ENCODE measurements at places on chromosomes 12 and 14.
A peak's percentile ranks its signal among the peaks of the same experiment; 100 is the strongest.

GRCh38 chr12:25364529-25365339, 114.0 kb upstream of the KRAS start:
- no peak for DNase-seq

- no peak for DNase-seq
Observed at GRCh38 chr14:71304690-71305089, 397.4 kb downstream of the PCNX1 start.

DNA sequence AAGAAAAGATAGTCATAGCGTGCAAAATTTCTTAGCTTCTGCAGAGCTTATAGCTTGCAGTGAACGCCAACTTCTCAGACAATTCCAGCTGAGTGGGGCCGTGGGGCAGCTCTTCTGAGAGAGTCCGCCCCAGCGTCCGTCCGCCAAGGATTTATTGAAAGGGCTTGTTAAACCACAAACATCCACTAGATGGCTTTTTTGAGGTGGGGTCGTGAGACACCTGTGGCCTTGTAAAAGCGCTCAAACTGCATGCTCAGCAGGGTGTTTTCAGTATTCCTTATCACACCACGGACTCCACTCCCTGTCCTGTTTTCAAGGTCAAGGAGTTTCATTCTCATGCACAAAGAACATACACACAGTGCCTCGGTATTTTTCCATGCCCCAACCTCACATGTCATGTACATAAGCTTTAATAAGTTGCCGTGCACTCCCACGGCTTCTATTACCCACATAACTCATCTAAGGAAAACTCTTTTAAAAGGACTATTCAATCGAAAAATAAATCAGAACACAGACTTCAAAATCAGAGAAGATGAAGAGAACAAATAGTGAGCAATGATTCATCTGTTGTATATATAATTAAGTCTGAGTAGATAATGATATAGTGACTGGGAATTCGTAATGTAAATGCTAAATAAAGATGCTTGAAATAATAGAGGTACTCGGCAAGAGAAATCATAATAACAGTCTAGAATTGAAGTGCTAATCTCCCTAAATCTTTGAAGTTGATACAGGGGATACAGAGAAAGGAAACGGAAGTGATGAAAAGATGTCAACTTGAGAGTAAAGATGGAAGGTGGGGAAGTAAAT, 46.7 kb downstream of the WBP11 start:
- no peak for DNase-seq

DNA sequence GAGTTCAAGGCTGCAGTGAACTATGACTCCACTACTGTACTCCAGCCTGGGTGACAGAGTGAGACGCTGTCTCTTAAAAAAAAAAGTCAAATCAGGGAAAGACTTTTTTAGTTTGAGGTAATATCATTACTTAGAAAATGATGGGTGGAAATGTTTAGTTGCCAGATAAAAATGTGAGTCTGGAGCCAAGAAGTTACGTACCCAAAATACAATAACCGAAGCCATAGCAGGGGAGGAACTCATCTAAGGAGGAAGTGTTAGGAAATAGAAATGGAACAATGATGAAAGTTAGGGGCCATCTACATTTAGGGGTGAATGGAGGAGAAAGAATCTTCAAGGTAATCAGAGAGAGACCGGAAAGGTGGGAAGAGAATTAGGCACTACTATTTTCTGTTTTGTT, 98.8 kb downstream of the DACT1 start:
- no peak for DNase-seq

GRCh38 chr12:123384318-123384993, 524 bp downstream of the KMT5A start:
- DNase-seq = no peak

- peak; percentile 3 for DNase-seq
Observed at GRCh38 chr12:112419297-112420133, 768 bp downstream of the PTPN11 start.

DNA sequence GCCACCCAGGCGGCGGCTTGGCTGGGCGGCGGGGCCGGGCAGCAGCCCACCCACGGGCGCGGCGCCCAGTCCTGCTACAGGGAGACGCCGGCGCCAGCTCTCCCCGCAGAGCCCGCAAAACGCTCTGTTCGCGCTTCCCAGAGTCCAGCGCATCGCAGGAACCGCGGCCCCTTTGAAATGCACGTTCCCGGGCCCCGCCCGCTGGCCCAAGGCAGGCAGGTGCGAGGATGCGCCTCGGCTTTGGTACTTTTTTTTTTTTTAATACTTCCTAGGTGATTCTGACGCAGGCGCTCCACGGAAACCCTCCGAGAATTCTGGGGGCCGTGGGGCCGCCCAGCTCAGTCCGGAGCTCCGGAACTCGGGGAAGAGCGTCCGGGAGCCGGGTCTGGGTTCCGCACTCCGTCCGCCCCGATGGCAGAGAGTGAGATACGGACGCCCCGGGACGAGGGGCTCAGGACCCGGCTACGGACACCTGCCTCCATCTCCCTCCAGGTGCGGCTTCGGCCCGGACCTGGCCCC, 483 bp downstream of the POC1B start:
- DNase-seq = no peak

- DNase-seq = no peak
Observed at GRCh38 chr12:126708492-126708896, 1558.5 kb upstream of the TMEM132C start.

GRCh38 chr14:100561005-100561404, 26.2 kb downstream of the BEGAIN start:
- no peak for DNase-seq

DNA sequence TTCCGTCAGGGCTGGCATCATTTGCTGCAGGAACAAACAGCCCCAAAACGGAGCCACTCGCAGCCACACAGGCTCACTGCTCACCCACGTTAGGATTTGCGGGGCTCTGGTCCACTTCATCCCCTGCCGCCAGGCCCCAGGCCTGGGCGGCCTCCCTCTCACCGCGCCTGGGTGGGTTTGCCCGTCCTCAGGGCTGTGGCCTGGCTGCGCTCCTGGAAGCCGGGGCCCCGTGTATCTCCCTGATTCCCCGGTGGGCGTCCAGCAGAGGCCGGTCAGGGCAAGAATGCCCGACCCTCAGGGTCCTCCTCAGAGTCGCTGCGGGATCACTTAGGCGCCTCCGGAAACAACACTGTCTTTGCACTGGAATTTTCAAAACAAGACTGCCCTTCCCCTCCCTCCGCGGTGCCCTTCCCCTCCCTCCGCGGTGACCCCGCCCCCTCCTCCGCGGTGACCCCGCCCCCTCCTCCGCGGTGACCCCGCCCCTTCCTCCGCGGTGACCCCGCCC, 15.7 kb upstream of the FBRSL1 start:
- no peak for DNase-seq

GRCh38 chr14:93962701-93963601, 13.4 kb downstream of the ASB2 start:
- no peak for DNase-seq

- no peak for DNase-seq
Observed at GRCh38 chr14:78683981-78684380, 513.8 kb downstream of the NRXN3 start.

DNA sequence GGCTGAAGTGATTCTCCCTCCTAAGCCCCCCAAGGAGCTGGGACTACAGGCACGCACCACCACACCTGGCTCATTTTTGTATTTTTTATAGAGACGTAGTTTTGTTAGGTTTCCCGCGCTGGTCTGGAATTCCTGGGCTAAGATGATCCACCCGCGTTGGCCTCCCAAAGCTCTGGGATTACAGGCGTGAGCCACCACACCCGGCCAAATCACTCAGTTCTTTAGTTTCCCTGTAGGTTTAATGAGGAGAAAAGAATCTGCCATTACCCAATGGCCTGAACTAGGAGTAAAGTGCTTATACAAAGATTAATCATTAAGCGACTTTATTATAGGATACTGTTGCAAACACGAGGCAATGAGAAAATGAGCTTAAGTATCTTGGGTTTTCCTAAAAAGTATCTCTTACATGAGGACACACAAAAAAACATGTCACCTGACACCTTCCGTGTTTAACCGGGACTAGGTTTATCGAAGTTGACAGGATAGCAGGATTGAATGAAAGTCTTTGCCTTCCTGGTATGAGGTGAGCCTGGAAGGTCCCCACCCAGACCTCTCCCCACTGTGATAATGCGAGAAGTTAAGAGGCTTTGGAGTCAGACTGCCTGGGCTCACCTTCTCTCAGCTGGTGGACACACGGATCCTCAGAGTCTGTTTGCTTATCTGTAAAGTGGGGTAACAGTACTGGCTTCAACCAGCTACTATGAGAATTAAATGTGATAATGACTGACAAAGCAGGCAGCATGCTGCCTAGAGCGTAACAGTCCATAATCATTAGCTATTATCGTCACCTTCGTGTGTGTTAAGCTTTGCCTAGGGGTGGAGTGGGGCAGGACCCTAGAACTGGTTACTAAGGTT, 133.5 kb upstream of the KRAS start:
- DNase-seq = no peak

DNA sequence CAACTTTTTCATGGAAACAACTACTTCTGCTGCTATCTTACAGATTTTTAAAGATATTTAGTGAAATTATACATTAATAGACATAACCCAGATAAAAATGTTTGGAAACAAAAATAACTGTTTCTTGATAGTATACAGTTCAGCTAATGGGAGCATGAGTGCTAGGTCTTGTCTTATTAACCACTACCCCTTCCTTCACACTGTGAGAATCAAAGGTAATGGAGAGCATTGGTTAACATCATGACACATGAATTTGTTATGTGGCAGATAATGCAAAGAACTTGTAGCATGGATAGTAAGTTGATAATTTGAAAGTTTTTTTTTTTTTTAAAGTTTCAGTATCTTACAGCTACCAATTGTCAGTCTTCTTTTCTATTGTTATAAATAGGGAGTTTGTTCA, 44.2 kb downstream of the CCDC91 start:
- DNase-seq = no peak

GRCh38 chr12:110690127-110690430, 1.2 kb upstream of the HVCN1 start:
- DNase-seq = no peak

- DNase-seq = no peak
Observed at GRCh38 chr12:14239350-14239934, 126.0 kb upstream of the ATF7IP start.

GRCh38 chr12:58481811-58482210, 438.5 kb downstream of the LRIG3 start:
- no peak for DNase-seq

- no peak for DNase-seq
Observed at GRCh38 chr12:62739266-62740015, 195.5 kb downstream of the PPM1H start.

GRCh38 chr12:57888409-57889157, 42.1 kb upstream of the CTDSP2 start:
- no peak for DNase-seq

DNA sequence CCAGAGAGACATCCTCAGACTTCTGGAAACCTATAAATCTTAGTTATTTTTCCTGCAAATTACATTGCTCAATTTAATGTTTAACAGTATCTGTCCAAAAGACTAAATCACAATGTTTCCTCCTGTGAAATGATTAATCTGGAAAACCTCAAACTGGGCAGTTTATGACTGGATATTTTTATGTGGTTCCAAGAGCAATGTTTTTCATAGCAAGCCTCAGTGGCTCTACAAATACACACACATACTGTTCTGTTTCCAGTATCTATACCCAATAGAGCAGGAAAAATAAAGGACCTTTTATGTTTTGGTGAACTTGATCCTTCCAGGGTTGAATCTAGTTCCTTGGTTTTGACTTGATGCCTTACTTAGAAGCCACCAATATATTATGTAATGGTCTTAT, 9.2 kb downstream of the NID2 start:
- DNase-seq = no peak

- DNase-seq = no peak
Observed at GRCh38 chr14:39055786-39056474, 47.1 kb downstream of the SEC23A start.

- DNase-seq = no peak
Observed at GRCh38 chr12:50291377-50291776, 8.1 kb upstream of the LIMA1 start.

DNA sequence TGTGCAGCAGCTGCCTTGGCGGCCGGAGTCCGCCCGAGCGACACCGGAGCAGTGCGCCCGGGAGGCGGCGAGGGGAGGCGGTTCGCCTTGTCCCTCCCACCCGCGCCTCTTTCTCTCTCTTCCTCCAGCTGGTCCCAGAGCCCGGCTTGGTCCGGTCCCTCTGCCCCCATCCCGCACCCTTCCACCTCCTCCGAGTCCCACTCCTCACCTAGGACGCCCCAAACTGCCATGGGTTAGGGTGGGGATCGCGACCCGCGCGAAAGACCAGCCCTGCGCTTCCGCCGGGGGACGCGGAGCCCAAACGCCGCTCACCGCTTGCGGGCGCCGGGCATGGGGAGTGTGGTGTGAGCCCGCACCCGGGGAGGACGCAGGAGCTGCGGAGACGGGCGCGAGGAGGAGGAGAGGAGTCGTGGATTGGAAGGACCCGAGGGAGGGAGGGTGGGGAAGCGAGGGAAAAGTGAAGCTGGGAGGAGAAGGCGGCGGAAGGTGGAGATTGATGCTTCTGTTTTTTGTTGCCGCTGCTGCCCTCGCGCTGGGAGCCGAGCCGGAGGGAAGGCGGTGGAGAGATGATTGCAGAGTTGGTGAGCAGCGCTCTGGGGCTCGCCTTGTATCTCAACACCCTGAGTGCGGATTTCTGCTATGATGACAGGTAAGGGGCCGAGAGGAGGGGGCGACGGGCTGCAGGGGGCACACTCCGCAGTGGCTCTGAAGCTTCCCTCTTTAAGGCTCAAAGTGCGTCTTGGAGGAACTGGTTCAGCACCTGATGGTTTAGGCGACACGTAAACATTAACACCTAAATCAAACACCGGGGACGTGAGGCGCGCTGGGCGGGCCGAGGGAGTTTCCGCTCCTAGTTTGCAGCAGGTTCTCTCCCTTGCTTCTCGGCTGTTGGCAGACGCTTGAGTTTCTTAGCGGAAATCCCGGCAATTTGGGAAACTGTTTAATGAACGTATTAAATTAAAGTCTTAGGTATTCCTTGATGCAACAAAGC, 610 bp downstream of the TMTC2 start:
- peak; percentile 40 for DNase-seq

DNA sequence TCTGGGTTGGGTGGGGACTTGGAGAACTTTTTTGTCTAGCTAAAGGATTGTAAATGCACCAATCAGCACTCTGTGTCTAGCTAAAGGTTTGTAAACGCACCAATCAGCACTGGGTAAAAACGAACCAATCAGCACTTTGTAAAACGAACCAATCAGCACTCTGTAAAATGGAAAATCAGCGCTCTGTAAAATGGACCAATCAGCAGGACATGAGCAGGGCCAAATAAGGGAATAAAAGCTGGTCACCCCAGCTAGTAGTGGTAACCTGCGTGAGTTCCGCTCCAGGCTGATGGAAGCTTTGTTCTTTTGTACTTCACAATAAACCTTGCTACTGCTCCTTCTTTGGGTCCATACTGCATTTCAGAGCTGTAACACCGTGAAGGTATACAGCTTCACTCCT, 1.7 kb upstream of the ACOT2 start:
- DNase-seq = no peak

DNA sequence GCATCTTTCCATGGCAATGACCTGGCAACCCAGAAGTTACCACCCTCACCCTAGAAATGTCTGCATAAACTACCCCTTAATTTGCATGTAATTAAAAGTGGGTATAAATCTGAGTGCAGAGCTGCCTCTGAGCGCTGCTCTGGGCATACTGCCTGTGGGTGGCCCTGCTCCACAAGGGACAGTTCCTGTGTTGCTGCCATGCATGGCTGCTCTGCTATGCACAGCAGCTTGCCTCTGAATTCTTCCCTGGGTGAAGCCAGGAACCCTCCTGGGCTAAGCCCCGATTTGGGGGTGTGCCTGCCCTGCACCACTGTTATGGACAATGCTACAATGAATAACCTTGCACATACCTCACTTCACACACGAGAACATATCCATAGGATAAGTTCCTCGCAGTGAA, 35.7 kb upstream of the GPR132 start:
- DNase-seq = no peak

- DNase-seq = no peak
Observed at GRCh38 chr14:62631176-62631575, 414.1 kb downstream of the KCNH5 start.

- DNase-seq = no peak
Observed at GRCh38 chr12:123250471-123251383, 17.5 kb downstream of the MTRFR start.
